Fibroblast of lung (primary cell): ENCODE measurements at places on chromosomes 13 and 19. TPM values are rescaled to one million over a fixed set of nuclear protein-coding genes. Genes with fewer than 3 reads are reported as not detected.

GRCh38 chr13:92054389-92054788 lies 656.0 kb downstream of the GPC5 start:
- H3K4me1 ChIP-seq: no peaks in the 10 kb centered on the region
- no peak overlapping the region for H3K4me3 ChIP-seq
- no peaks in the 10 kb centered on the region for H3K36me3 ChIP-seq
- no peak for DNase-seq

DNA sequence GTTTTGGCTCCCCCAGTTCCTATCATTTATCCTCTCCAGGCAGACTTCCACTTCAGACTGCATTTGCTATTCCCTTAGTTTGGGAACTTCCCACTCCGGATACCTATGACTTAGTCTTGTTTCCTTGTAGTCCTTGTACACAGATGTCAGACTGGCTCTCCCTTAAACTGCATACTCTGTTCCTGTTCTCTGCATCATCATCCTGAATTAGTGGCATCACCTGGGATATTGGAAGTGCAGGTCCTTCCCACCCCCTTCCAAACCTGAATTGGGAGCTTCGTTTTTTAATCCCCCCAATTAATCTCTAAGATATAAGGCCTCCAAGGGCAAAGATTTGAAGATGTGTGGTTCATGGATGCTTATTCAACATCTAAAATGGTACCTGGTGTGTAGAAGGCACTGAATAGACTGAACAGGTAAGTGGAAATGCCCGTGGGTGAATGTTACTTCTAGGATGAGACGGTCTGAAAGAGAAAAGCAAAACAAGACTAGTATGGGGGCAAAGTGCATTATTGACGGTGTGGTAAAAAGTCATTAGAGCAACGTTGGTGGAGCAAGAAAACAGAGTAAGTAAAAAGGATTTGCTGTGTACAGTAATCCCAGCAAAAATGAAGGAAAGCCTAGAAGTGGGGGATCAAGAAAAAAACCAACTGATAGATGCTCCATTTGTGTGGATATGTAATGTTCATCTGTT lies 9.6 kb downstream of the MIR17HG start:
- H3K4me1 ChIP-seq: no peaks in the 10 kb centered on the region
- H3K27me3 ChIP-seq: no peaks in the 10 kb centered on the region

Gene IZUMO4
- total RNA-seq: 0.26 and 1.3 TPM in 2 replicates

GRCh38 chr13:43196086-43196621 lies 172.8 kb downstream of the DNAJC15 start:
- no peaks in the 10 kb centered on the region for H3K27me3 ChIP-seq
- DNase-seq: no peak
- no peak overlapping the region for H3K27ac ChIP-seq
- no peaks in the 10 kb centered on the region for H3K4me1 ChIP-seq
- no peak overlapping the region for H3K4me3 ChIP-seq
- no peaks in the 10 kb centered on the region for H3K36me3 ChIP-seq

Gene FCAR
- not detected in 2 replicates for total RNA-seq

Gene TMEM145
- 0.83 TPM in 1 of 2 replicates, not detected in the other for total RNA-seq

Gene CDC42EP5
- 14.7 and 15.9 TPM in 2 replicates for total RNA-seq

GRCh38 chr13:91576590-91576989 lies 178.2 kb downstream of the GPC5 start:
- no peak overlapping the region for H3K27ac ChIP-seq
- no peak for DNase-seq
- H3K36me3 ChIP-seq: no peaks in the 10 kb centered on the region
- no peak overlapping the region for H3K4me3 ChIP-seq
- H3K27me3 ChIP-seq: no peaks in the 10 kb centered on the region

- H3K4me3 ChIP-seq: no peak overlapping the region
- no peak overlapping the region for H3K27ac ChIP-seq
- no peak for DNase-seq
- peaks cover 35% of the 10 kb centered on the region for H3K36me3 ChIP-seq
- H3K27me3 ChIP-seq: no peaks in the 10 kb centered on the region
Observed at GRCh38 chr19:8487137-8487851, 15.1 kb downstream of the PRAM1 start.

DNA sequence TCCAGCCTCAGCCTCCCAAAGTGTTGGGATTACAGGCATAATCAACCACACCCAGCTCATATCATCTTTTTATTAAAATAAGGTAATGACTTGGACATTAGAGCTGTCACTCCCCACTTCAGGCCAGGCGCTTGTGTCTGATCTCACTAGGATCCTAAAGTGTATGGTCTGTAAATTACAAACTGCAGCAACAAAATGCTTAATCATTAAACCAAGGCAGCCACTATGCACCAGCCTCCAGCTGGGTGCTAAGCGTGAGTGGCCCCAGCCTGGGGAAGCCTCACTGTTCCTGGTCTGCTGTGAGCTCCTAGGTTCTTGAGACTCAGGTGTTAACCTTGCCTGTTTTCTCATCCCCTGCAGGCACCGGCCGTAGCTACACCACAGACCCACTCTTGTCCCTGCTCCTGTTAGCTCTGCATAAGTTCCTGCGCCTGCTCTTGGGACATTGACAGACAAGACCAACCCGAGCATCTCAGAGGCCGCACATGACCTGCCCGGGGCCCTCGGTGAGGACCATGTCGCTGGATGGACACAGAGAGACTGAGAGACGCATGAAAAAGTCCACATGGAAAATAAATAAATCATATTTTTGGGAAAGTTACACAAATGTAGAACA lies 37.8 kb downstream of the VSTM2B start:
- H3K27ac ChIP-seq: no peak overlapping the region
- H3K36me3 ChIP-seq: no peaks in the 10 kb centered on the region
- no peaks in the 10 kb centered on the region for H3K27me3 ChIP-seq
- no peak for DNase-seq
- no peak overlapping the region for H3K4me3 ChIP-seq

DNA sequence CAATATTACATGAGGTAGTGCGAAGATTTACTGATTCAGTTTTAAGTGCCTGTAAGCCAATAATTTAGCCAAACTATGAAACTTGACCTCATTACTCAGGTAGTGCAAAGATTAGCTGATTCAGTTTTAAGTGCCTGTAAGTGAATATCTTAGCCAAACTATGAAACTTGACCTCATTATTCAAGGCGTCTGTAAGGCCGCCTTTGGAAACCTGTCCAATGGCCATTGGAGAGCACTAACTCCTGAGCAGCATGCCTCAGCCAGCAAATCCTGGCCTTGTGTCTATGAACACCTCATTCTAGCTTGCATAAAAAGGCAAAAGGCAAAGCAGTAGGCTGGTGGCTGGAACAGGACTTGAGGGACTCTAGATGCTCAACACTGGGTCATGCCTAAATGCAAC lies 127.0 kb upstream of the GPR12 start:
- H3K4me1 ChIP-seq: no peaks in the 10 kb centered on the region
- no peaks in the 10 kb centered on the region for H3K27me3 ChIP-seq
- H3K4me3 ChIP-seq: no peak overlapping the region
- DNase-seq: no peak

DNA sequence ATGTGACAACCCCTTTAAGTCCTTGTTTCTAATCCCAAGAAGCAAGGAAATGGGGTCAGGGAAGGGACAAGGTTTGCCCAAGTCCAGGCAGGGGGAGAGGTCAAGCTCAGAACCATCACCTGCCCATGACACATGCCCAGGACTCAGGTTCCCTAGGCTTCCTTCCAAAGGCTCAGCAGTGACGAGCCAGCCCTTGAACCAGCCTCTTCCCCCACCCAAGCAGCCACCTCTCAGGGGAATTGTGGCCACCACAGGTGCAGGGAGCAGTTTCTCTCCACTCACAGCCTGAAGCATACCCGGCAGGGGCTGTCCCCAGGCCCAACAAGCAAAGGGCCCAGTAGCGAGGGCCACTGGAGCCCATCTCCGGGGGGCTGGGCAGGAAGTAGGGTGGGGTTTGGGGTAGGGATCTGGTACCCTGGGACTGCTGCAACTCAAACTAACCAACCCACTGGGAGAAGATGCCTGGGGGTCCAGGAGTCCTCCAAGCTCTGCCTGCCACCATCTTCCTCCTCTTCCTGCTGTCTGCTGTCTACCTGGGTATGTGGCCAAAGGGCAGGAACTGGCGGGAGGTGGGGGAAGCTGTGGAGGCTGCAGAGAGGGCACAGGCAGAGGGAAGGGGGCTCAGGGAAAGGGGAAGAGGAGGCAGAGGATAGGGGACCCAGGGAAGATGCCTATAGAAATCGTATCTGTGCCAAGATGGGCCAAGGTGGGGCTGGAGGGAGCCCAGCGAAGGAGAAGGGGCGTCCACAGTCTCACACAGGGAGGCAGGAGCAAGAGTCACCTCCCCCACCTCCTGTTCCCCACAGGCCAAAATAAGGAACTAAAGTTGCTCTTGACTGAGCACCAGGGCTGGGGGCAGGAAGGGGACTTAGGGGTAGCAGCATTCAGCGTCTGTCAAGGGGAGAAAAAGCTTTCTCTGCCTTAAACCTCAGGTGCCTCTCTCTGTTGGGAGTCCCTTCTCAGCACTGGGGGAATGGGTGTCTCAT lies at the start of gene CD79A:
Gene CD79A (plus strand): TSS at position 433 of the 986 bp plus-strand sequence. CDS start 26 bp downstream, at position 459.
- H3K36me3 ChIP-seq: peaks cover under 1% of the 10 kb centered on the region
- H3K4me1 ChIP-seq: no peaks in the 10 kb centered on the region

Gene C1QTNF9
- total RNA-seq: under 0.01 TPM in 1 of 2 replicates, not detected in the other

GRCh38 chr19:56106397-56106849 lies 14.7 kb downstream of the ZNF787 start:
- no peak overlapping the region for H3K27ac ChIP-seq
- H3K36me3 ChIP-seq: peaks cover 4% of the 10 kb centered on the region
- DNase-seq: no peak

DNA sequence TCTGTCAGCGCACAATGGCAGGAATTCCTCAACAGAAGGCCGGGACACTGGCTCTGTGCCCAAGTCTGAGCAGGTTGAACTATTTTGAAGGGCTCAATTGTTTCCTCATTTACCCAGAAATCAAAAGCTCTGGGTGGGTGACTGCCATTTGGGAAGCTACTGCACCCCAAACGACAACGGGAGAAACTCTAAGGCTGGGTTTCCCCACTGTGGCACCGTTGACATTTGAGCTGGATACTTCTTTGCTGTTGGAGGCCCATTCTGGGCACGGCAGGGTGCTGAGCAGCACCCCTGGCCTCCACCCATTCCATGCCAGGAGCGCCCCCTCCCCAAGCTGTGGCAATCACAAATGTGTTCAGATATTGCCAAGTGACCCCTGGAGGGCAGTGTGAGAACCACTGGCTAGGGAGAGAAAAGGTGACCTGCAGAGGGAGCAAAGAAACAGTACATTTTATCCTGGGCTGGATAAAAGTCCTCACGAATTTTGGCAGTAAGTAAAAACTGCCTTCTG lies 62.5 kb downstream of the RFX2 start:
- no peaks in the 10 kb centered on the region for H3K4me1 ChIP-seq
- H3K27me3 ChIP-seq: no peaks in the 10 kb centered on the region
- H3K27ac ChIP-seq: no peak overlapping the region
- peak; percentile 56 for DNase-seq
- H3K36me3 ChIP-seq: no peaks in the 10 kb centered on the region
- no peak overlapping the region for H3K4me3 ChIP-seq

- no peak overlapping the region for H3K27ac ChIP-seq
- no peaks in the 10 kb centered on the region for H3K36me3 ChIP-seq
- no peak overlapping the region for H3K4me3 ChIP-seq
- no peaks in the 10 kb centered on the region for H3K4me1 ChIP-seq
Observed at GRCh38 chr13:102951808-102952207, 106.0 kb downstream of the ERCC5 start.

DNA sequence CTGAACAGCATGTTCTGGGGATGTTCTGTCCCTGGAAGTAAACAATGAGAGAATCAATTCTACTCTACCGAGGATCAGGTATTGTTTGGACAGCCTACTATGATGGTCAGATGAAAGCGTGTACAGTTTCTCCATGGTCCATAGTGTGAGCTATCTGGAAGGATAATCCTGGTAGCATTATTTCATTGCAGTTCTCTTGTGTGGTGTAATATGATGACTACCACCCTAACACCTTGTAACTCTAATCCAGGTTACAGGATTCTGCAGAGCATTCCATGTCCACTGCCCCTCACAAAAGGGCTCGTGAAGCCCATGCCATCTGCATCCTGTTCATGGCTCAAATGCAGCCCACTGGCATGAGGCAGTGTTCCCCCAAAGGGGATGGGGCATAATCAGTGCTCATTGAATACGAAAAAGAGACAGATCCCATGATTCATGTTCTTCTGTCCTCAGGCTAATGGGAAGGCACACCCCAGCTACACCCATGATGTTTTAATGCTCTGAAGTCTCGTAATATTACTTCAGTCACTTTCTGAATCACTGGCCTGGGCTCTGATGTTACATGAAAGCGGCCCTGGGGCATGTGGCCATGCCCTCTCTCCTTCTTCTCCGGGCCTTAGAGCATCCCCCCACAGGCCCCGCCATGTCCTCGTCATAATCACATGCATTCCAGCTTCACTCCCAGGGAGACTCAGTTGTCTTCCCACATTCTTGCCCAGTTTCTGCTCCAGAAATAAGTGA lies 68.4 kb downstream of the HSPH1 start:
- H3K36me3 ChIP-seq: no peaks in the 10 kb centered on the region
- H3K27ac ChIP-seq: no peak overlapping the region
- H3K4me1 ChIP-seq: no peaks in the 10 kb centered on the region
- DNase-seq: no peak
- H3K27me3 ChIP-seq: peaks cover 8% of the 10 kb centered on the region

- no peak overlapping the region for H3K27ac ChIP-seq
- no peaks in the 10 kb centered on the region for H3K27me3 ChIP-seq
- no peak overlapping the region for H3K4me3 ChIP-seq
- no peaks in the 10 kb centered on the region for H3K4me1 ChIP-seq
- H3K36me3 ChIP-seq: no peaks in the 10 kb centered on the region
Observed at GRCh38 chr19:13190781-13191540, 40.8 kb downstream of the IER2 start.

GRCh38 chr19:35437406-35437951 lies 10.6 kb upstream of the FFAR2 start:
- no peak overlapping the region for H3K27ac ChIP-seq
- H3K4me3 ChIP-seq: no peak overlapping the region
- peaks cover 7% of the 10 kb centered on the region for H3K27me3 ChIP-seq
- H3K36me3 ChIP-seq: no peaks in the 10 kb centered on the region
- DNase-seq: no peak
- H3K4me1 ChIP-seq: no peaks in the 10 kb centered on the region

- H3K4me3 ChIP-seq: no peak overlapping the region
- H3K4me1 ChIP-seq: no peaks in the 10 kb centered on the region
- H3K27me3 ChIP-seq: no peaks in the 10 kb centered on the region
- DNase-seq: no peak
Observed at GRCh38 chr19:3825286-3825956, 39.2 kb upstream of the MATK start.

Gene LONP1
- total RNA-seq: 149 and 172 TPM in 2 replicates

GRCh38 chr13:40145139-40145538 lies 489.7 kb downstream of the COG6 start:
- no peaks in the 10 kb centered on the region for H3K36me3 ChIP-seq
- H3K27me3 ChIP-seq: no peaks in the 10 kb centered on the region
- no peak overlapping the region for H3K4me3 ChIP-seq
- H3K4me1 ChIP-seq: peaks cover 7% of the 10 kb centered on the region

DNA sequence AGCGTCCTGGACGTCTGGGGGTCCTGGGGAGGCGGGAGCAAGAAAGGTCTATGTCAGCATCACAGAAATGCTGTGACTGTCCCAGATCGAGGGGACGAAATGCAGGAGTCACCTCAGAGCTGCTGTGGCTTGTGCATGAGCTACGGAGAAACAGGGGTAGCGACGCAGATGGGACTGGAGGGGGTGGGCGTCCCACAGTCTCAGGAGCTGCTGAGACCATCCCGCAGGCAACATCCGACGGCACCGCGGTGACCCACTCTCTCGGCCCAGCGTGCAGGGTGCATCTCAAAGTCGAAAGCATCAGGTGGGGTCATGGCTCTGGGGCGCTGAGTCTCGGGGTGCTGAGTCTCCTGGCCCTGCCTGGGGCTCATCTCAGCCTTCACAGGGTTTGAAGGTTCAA lies 37.4 kb upstream of the C13orf46 start:
- no peak overlapping the region for H3K4me3 ChIP-seq
- DNase-seq: no peak
- no peaks in the 10 kb centered on the region for H3K27me3 ChIP-seq

- H3K27ac ChIP-seq: no peak overlapping the region
- DNase-seq: peak; percentile 19
- no peaks in the 10 kb centered on the region for H3K27me3 ChIP-seq
- no peaks in the 10 kb centered on the region for H3K36me3 ChIP-seq
Observed at GRCh38 chr13:76697288-76697687, 188.9 kb downstream of the KCTD12 start.
